ENCODE measurements at places on chromosomes 1 and 21.

- no peak for DNase-seq
These were observed 88.8 kb downstream of the MRPL39 start for GRCh38 chr21:25518491-25518911.

GRCh38 chr1:232486454-232487207 lies 143.3 kb downstream of the SIPA1L2 start:
- no peak for DNase-seq

DNA sequence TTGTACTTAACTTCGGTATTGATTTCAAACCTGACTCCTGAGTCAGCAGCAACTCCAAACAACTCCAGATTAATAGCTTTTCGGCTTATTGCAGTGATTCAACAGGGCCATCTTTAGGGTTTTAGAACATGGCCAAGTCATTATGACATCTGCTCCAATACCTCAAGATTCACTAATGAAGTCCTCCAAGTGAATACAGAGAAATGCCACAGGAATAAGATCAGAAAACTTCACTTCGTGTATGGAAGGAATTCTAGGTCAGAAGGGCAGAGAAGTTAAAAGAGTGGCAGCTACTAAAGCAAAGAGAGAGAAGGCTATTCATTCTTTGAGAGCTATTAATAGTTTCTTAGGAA lies 7.6 kb upstream of the C1orf116 start:
- no peak for DNase-seq

DNA sequence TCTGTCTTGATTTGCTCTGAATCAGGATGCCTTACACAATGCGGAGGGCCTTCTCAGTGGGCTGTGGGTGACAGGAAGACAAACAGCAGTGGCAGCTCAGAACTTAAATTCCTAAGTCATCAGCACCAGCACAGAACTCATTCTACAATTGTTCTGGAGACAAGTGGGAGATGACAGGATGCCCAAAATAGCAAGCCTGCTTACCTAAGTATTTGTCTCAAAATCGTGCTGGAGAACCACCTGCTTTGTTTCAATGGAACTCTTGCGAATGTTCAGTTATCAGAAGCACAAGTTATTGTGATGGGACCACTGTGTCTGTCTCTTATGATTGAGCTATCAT lies 76.1 kb downstream of the VCAM1 start:
- DNase-seq: no peak

Data from activated naive CD4-positive, alpha-beta T cell treated with anti-CD3 and anti-CD28 coated beads, Interleukin-2, amount 50 U/mL, for 16 hours (primary cell).